ENCODE measurements at places on chromosomes 12 and 14.
A peak's percentile ranks its signal among the peaks of the same experiment; 100 is the strongest.

- no peak for DNase-seq
These were observed 32.1 kb downstream of the RPH3A start for GRCh38 chr12:112823582-112824149.

GRCh38 chr14:90795744-90796143, 20.5 kb downstream of the TTC7B start:
- peak; percentile 81 for DNase-seq

- no peak for DNase-seq
These were observed 132.4 kb downstream of the KCNA5 start for GRCh38 chr12:5176036-5176435.

- DNase-seq: no peak
These were observed 79.8 kb downstream of the CCDC88C start for GRCh38 chr14:91337699-91338335.

DNA sequence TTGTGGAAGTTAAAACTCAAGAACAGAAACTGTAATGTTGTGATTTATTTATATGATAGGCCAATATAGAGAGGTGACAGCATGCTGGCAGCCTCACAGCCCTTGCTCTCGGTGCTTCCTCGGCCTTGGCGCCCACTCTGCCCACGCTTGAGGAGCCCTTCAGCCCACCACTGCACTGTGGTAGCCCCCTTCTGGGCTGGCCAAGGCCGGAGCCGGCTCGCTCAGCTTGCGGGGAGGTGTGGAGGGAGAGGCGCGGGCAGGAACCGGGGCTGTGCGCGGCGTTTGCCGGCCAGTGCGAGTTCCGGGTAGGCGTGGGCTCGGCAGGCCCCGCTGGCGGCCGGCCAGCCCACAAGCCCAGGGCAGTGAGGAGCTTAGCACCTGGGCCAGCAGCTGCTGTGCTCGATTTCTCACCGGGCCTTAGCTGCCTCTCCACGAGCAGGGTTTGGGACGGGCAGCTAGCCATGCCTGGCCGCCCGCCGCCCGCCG, 65.8 kb upstream of the SLC8A3 start:
- DNase-seq: peak; percentile 29

DNA sequence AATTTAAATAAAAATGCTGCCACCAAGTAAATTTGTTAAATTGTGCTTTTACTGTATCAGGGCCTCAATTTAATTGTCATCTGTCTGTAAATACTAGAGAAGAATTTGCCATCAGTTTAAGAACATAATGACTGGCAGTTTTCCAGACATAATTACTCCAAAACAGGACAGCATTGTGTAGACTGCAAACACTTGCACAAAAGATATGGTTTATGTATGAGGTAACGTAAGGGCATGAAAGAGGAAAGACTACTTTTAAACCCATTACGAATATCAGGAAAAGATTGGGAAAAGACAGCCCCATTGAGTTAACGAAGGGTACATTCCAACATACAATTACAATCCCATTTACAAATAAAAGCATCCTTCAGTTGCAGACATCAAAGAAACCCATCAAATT, 59.8 kb upstream of the KRR1 start:
- no peak for DNase-seq

GRCh38 chr12:3117591-3118015, 40.4 kb downstream of the TSPAN9 start:
- peak; percentile 88 for DNase-seq

DNA sequence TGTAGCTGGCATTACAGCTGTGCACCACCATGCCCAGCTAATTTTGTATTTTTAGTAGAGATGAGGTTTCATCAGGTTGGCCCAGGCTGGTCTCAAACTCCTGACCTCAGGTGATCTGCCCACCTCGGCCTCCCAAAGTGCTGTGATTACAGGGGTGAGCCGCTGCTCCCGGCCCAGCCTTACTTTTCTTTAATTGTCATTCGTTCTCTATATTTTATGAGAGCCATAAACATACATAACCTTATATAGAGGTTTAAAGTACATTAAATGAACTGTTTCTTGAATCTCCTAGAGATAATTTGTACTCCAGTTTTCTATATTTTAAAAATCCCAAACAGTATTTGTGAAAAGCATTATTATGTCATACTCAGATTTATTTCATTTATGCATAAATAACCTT, 98.6 kb downstream of the SYNE2 start:
- DNase-seq: no peak

DNA sequence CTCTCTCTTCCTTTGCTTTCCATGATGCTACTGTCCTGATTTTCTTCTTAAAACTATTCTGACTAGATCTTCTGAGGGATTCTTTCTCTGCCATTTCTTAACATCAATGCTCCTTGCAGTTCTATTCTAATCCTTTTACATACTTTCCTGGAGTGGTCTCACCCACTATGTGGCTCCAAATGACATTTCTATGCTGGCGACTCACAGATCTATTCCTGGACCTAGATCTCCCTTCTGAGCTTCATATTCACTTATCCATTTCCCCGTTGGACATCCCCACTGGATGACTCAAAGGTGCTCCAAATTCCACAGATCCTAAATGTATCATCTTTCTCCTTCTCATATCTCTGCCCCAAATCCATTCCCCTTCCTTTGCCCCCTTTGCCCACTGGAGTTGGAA, 4.1 kb downstream of the TEP1 start:
- no peak for DNase-seq

DNA sequence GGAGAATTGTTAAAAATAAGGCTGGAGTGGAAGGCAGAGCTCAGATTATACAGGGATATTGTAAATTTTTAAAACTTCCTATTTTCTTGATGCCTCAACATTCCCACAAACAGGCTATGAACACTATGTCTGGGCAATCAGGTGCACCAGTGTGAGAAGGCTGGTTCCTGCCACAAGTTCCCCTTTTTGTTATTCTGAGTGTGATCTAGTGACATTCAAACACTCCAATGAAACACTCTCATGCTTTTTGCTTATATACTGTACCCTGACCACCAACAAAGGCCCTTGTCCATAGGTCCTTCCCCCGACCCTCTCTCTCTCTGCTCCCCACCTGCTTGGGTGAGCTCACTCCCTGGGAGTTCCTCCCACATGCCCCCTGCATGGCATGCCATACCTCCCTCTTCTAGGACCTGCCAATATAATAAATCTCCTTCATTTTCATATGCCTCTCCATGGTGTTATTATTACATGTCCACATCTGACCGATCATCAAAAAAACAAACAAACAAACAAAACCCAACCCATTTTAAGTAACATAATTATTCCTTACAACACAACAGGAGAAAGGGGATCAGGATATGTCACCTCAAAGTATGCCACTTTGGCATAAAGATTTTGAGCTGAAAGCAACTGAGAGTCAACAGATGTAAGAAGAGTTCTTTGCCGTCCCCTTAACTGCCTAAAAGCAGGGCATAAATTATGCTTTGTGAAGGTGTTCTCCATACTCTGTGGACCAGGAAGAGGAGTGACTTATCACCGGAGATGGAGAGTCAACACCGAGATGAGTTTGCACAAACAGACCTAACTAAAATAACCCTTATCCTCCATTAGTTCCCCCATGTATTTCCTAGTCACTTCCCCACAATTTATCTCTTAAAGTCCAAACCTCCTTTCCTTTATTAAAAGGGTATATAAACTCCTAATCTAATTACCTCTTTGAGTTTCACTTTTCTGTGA, 42.5 kb upstream of the CATSPERB start:
- DNase-seq: no peak

- DNase-seq: peak; percentile 16
These were observed 64.9 kb downstream of the LGR5 start for GRCh38 chr12:71504476-71504875.

DNA sequence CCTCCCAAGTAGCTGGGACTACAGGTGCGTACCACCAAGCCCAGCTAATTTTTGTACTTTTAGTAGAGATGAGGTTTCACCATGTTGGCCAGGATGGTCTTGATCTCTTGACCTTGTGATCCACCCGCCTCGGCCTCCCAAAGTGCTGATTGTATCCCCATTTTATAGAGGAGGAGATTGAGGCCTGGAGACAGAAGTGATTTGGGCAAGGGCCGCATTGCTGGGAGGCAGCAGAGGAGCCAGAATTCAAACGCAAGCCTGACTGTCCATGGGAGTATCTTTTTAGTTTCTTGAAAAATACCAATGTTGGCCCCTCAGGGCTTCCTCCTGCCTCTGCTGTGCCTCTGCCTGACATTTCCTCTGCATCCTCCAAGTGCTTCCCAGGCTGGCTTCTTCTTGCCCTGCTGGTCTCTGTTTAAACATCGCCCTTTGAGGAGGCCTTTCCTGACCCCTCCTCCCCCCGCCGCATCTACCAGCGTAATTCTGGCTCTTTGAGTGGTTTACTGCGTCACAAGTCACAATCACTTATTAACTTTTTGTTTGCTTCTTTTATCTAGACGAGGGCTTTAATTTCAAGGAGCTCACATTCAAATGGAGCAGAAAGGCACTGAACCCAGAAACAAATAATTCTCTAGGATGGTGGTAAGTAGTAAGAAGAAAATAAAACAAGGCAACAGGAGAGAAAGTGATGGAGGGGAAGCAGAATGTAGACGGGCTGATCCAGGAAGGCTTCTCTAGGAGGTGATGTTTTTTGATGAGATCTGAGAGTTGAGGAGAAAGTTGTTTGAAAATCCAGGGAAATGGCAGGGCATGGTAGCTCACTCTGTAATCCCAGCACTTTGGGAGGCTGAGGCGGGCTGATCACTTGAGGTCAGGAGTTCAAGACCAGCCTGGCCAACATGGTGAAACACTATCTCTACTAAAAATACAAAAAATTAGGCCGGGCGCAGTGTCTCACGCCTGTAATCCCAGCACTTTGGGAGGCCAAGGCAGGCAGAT, 91.0 kb upstream of the MED13L start:
- no peak for DNase-seq

- DNase-seq: no peak
These were observed 9.6 kb downstream of the NAB2 start for GRCh38 chr12:57098546-57098945.

GRCh38 chr14:52015411-52016030, 26.2 kb downstream of the RTRAF start:
- no peak for DNase-seq

GRCh38 chr12:67223225-67223624, 45.9 kb upstream of the CAND1 start:
- no peak for DNase-seq

- no peak for DNase-seq
These were observed 17.1 kb upstream of the RBM19 start for GRCh38 chr12:113983265-113983664.

- no peak for DNase-seq
These were observed 378.8 kb upstream of the SOX5 start for GRCh38 chr12:24328261-24328660.

DNA sequence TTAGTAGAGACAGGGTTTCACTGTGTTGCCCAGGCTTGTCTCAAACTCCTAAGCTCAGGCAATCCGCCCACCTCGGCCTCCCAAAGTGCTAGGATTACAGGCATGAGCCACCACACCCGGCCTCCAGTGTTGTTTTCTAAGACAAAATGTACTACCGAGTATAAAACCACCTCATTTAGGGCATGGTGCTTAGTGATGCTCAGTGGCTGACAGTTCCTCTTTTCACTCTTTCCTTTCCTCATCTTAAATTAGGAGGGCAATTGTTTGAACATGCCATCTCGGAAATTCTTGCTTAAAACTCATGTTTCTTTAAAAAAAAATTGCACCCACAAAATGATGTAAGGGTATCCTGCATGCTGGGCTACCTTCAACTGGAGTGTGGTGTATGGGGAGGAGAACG, 89.0 kb downstream of the RFX4 start:
- DNase-seq: no peak

- no peak for DNase-seq
These were observed 27.2 kb upstream of the YBX3 start for GRCh38 chr12:10750385-10750727.

DNA sequence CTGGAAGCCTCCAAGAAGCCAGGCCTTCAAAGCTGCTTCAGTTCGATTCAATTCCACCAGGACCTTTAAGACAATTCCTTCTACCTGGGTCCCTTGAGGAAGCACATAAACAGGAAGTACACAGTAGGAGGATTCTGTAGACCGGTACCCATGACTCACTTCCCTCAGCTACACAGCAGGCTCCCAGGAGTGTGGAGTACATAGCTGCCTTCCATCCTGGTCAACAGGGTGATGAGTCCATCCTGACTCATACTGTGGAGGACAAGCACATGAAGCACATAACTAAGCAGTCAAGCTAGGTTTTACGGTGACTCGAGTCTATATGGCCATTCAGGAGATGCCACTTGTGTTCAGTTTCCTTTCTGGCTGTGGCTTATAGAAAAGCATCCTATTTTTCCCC, 197.6 kb upstream of the RBM19 start:
- peak; percentile 72 for DNase-seq

- DNase-seq: no peak
These were observed 18.2 kb upstream of the BCAT1 start for GRCh38 chr12:24966951-24967564.

DNA sequence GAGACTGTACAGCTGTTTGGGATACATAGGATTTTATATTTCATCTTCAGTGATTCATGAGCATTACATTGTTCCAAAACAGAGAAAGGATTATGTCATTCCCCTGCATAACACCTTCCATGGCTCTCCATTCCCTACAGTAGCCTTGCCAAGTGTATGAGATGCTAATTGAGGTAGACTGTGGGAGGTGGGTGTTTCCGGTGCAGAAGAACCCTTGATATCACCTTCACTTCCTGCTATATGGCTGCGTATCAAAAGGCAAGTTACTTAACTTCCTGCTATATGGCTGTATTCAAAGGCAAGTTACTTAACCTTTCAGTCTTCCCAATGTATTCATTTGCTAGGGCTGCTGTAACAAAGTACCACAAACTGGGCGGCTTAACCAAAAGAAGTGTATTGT, 11.2 kb downstream of the FAR2 start:
- DNase-seq: peak; percentile 18

GRCh38 chr12:2949411-2949810, 9.8 kb upstream of the TEAD4 start:
- DNase-seq: no peak

- DNase-seq: peak; percentile 33
These were observed 216.2 kb downstream of the DUSP6 start for GRCh38 chr12:89135976-89136634.

- no peak for DNase-seq
These were observed 1.8 kb upstream of the CKAP4 start for GRCh38 chr12:106249411-106250135.

DNA sequence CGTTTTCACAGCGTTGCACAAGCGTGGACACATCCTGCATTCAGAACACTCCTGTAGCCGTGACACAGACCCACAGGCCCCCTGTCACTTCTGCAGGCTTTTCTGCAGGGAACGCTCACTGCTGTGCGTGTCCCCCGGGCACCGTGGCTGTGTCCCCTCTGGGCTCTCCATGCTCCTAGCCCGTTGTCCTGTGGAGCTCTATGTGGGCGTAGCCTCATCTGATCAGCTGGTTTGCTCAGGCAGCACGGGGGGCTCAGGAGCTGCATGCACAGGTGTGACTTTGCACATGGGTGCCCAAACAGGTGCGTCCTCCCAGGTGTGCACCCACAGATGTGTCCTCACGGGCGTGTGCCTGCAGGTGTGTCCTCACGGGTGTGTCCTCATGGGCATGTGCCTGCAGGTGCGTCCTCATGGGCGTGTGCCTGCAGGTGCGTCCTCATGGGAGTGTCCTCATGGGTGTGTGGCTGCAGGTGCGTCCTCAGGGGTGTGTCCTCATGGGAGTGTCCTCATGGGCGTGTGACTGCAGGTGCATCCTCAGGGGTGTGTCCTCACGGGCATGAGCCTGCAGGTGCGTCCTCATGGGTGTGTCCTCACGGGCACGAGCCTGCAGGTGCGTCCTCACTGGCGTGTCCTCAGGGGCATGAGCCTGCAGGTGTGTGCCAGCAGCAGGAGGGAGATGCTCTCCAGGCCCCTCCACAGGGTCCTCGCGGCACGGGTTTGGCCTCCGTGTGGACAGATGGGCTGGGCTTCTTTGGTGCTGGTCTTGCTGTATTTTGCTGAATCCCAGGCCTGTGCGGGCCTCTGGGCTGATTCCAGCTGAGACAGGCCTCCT, 17.5 kb downstream of the MTA1 start:
- DNase-seq: no peak

All from fibroblast of pulmonary artery (primary cell).